Stimulated activated CD8-positive, alpha-beta memory T cell treated with anti-CD3 and anti-CD28 coated beads, Interleukin-15, amount 100 ng/mL, for 48 hours (primary cell): ENCODE measurements at places on chromosomes 7 and 10.

DNA sequence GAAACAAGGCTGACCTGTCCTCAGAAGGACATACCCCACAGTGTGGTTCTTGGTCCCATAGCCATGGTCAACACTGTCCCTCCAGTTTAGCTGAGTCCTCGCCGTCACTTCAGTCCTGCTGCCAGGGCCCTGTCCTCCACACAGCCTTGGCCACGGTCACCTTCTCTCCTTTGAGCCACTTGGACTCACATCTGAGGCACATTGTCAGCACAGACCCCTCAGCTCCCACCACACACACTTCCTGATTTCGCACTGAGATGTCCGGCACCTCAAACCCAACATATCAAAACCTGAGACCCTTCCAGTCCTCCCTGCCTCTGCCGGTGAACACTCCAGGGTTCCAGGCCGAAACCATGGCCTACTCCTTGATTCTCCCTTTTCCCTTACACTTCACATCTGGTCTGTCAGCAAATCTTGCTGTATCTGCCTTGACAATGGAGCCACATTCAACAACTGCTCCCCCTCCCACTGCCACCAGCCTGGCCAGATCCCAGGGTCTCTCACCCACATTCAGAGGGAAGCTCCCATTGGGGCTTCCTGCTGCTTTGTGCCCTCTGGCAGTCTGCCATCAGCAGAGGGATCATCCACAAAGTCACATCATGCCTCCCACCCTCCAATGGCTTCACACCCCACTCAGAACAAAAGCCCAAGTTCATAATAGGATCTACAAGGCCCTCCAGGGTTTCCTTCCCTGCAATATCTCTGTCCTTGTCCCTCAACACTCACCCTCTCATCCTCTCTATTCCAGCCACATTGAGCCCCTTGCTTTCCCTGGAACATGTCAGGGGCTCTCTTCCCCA, 219.6 kb upstream of the SHH start:
- no peak for DNase-seq

- no peak for DNase-seq
Measured at GRCh38 chr10:1409392-1409791, 327.9 kb downstream of the ADARB2 start.

GRCh38 chr10:124802313-124802675, 675 bp downstream of the ABRAXAS2 start:
- DNase-seq = no peak

- DNase-seq = no peak
Measured at GRCh38 chr10:22598478-22598877, 115.9 kb downstream of the PIP4K2A start.

- no peak for DNase-seq
Measured at GRCh38 chr10:35594115-35595079, 10.7 kb upstream of the GJD4 start.

DNA sequence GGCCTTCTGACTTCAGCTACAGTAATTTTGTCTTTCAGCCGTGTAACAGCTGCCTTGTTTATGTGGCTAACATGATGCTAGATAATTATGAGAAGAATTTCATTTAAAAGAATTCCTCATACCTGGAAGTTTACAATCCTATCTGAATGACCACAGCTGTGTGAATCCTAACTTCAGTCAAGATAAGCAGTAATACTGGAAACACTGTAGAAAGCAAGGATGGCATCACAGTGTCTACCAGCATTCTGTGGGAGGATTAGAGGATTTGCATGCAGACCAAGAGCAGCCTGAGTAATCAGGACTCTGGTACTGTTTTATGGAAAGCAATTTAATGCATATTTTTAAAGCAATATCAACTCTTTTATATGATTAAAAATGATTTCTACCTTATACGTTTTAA, 282.4 kb downstream of the EXOC4 start:
- no peak for DNase-seq

- no peak for DNase-seq
Measured at GRCh38 chr7:28767356-28767755, 190.8 kb downstream of the TRIL start.

DNA sequence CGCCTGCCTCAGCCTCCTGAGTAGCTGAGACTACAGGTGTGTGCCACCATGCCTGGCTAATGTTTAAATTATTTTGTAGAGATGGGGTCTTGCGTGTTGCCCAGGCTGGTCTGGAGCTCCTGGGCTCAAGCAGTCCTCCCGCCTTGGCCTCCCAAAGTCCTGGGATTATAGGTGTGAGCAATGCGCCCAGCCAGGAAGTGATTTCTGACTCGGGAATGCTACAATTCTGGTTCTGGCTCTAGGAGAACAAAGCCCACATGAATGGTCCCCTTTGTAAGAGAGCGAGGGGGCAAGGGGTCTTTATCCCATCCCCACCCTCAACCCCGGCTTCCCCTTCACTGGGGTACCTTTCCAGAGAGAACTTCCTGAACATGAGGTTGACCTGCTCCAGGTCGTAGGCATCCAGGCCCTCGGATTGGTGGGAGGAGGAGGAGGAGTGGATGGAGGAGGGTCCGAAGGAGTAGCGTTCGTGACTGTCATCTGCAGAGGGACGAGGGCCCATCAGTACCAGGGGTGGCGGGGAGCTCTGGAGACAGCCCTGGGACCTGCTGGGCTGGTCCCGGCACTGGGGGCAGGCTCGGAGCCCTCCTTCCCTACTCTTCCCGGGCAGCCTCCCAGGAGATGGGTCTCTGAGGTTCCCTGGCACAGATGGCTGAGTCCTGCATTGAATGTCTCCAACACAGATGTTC, 79.9 kb upstream of the GNA12 start:
- no peak for DNase-seq
